ENCODE measurements at places on chromosomes 11 and 22.

- DNase-seq, result no peak
These were observed 47.8 kb downstream of the ARHGAP42 start for GRCh38 chr11:100734743-100735527.

DNA sequence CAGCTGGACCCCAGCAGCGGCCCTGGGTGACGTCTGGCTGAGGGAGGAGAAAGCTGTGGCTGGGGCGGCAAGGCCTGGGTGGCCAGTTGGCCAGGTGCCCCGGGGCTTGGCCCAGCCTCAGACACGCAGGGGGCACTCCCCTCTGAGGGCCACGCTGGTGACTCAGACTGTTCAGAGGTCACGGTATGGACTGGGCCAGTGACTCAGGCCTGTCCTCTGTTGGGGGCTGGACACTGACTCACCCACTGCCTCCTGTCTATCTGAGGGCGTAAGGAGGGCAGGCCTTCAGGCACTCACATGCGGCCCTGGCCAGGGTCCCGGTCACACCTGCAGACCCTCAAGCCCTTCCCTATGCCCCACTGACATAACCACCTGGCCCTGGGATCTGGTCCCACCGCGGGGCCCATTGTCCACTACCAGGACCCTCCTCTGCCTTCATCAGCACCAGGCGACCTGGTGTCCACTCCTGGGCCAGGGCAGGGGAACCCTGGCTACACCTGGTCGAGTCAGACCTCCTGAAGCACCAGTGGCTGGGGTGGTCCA lies 3.7 kb upstream of the MUC5AC start:
- no peak for DNase-seq

GRCh38 chr22:22702237-22703202 lies 58.1 kb downstream of the GGTLC2 start:
- DNase-seq, result no peak

DNA sequence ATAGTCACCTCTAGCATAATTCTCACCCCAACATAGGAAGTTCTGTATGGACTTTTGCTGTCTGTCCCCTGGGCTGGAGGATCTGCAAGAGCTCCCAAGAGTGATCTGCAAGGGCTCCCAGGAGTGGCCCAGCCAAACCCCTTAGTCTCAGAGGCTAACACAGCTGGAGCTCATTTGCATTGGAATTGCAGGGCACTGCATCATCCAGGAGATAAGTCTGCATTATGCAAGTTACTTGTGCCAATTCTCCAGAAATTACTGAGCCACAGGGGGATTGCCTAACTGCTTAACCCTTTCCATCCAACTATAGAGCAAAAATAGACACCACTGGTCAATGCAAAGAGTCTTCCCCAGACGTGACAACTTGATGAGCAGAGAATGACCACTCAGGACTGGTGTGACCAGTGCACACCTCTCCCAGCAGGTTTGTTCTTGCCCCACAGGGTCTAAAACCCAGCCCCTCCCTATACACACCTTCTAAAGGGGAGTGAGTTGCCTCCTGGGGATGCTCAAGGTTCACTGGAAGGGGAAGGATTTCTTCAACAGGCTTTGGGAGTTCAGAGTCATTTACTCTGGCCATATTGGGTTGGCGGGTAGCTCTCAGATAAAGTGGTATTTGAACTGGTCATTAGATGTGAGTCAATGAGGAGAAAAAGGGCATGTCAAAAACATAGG lies 38.4 kb downstream of the POU2AF3 start:
- no peak for DNase-seq

DNA sequence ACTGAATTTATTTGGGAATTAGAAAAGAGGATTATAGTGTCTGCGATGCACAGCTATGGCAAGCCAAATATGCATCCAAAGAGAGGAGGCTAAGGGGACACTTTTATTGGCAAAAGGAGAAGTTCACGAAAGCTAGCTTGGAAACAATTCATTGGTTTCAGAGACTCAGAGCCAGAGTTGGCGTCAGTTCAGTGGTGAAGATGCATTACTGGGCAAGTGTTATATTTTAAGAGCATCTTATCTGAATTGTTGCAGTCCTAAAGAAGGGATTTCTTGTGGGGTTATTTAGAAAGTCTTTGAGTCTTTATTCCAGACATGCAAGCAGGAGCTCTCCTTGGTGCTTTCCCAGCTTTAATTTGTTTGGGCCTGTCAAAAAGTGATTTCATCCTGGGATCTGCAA lies 15.0 kb downstream of the CLDN5 start:
- DNase-seq, result no peak

DNA sequence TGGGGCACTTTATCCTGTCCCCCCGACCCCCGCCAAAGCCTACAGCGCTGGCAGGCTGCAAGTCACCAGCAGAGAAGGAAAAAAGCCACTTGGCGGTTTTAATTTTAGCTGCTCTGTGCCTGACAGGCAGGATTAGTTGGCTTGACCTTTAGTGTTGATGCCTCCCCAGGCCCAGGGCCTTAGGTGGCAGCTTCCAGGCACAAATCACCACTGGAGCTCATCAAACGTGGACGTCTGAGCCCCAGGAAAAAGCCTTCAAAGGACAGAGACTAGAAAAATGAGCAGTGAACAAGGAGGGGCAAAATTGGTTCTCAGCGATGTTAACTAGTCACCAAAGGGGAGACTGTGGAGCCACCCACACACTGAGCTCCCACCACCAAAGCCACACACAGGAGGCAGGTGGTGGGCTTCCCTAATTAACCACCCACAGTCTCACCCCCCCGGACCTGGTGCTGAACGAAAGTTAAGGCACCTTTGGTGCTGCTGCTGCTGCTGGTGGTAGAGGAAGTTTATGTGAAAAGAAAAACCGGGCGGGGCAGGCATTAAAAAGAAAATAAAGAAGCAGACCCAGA lies 4.4 kb upstream of the PYGM start:
- DNase-seq, result peak; percentile 53

DNA sequence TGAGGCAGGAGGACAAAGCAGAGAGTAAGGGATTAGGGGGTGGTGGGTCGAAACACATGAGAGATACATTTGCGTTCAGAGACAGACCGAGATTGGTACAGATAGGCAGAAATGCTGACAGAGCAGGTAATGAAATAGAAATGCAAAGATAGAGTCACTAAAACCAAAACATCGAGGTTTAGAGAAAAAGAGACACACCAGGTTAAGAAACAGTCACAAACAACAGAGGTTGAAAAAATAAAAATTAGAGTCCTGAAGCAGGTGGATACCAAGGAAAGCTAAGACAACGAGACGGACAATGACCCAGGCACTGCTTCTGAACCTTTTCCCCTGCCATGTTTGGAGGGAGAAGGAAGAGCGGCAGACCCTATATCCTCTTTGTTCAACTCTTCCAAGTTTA lies 1.2 kb upstream of the MAPK1 start:
- DNase-seq, result no peak

DNA sequence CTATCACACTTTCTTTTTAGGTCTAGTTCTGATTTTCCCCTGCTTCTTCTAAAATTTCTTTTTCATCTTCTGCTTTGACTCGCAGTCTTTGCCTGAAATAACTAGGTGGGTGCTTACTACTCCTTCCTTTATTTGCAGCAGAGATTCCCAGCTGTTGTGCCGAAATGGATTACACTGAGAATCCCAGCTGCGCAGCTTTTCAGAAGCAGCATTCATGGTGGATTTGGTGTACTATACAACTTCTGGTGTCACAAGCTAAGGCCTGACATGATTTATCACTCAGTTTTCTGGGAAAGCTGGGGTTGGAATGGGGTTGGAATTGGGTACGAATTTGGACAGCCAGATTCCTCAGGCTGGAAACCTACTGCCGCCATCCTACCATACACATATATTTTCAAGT lies 6.0 kb upstream of the XKR3 start:
- DNase-seq, result no peak

- DNase-seq, result no peak
These were observed 17.6 kb downstream of the TTC12 start for GRCh38 chr11:113332023-113332422.

- no peak for DNase-seq
These were observed 1.0 kb downstream of the CTSD start for GRCh38 chr11:1762537-1763302.

DNA sequence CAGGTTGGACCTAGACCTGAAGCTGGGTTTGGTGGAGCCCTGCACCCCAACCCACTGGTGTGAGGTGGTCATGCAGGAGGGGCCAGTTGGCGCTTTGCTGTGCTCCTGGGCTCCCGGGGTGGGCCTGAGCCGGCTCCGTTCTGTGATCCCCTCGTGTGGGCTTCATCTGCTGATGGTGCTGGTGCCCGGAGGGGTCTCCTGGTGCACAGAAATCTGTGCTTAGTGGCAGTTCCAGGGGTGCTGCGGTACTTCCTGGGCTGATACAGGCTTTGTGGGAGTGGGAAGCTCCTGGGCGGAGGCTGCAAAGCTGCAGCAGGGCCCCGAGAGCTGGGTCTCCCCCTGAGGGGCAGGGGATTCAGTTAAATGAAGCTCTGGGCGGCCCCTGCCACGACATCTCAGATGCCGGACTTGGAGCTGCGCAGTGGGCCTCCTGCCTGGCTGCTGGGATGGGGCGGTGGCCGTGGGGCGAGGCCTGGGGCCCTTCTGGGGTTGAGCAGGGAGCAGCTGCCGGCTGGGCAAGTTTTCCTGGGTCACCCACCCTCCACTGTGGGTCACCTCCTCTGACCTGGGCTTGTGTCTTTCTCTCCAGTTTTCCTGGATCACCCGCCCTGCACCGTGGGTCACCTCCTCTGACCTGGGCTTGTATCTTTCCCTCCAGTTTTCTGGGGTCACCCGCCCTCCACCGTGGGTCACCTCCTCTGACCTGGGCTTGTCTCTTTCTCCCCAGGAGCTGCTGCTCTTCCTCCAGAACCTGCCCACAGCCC lies 410.5 kb downstream of the TBC1D22A start:
- DNase-seq, result no peak

GRCh38 chr11:68093565-68093964 lies 27.6 kb downstream of the CHKA start:
- DNase-seq, result no peak

- no peak for DNase-seq
These were observed 21.6 kb upstream of the KCNQ1OT1 start for GRCh38 chr11:2721210-2721916.

DNA sequence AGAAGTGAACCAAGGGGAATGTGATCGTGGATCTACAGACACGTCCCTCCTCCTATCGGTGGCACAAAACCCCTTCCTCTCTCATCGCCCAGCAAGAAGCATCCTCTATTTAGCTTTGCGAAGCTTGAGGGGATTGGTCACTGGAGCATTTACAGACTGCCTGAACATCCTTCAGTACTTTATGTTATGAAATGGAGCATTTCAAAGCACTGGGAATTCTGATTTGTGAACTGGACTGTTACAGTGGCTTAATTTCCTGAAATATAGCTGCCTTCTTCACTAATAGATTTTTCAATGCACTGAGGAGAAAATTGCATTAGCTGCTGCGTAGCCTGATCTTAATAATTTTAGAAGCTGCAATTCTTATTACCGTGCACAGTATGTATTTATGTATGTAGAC lies 344.5 kb downstream of the LARGE1 start:
- DNase-seq, result no peak

DNA sequence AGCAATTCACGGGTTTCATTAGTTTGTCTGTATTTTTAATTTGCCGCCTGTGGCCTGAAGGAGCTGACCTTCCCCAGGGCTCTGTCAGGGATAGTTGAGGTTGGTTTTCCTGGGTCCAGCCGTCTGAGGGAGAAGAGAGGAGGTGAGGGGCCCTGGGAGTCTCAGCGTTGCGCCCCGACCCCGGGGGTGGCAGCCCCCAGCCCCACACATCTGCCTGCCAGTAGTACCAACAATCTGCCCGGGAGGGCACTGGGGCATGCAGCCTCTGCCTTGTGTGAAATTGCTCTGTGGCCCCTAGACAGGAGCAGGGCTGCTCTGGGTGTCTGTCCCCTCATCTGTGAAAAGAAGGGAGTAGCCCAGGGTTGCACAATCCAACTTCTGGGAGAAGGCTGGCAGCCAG lies 6.6 kb downstream of the B3GAT1 start:
- DNase-seq, result no peak

DNA sequence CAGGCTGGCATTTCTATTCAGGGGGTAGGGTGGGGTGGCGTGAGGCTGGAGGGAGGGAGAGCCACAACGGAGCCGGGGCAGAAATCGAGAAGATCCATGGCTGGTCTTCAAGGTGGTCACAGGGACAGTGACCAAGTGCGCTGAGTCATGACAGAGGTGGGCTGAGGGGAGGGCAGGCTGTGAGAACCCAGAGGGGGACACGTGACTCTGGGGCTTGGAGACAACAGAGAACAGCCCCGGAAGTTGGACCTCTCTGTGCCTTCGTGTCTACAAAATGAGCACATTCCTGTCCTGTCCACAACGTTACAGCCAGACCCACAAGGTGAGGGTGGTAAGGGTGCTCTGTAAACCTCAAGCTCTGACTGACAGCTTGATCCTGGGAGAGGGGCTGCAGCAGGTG lies 35.1 kb upstream of the ARFGAP3 start:
- DNase-seq, result no peak

- peak; percentile 47 for DNase-seq
These were observed 39.3 kb upstream of the CELSR1 start for GRCh38 chr22:46576556-46577367.

DNA sequence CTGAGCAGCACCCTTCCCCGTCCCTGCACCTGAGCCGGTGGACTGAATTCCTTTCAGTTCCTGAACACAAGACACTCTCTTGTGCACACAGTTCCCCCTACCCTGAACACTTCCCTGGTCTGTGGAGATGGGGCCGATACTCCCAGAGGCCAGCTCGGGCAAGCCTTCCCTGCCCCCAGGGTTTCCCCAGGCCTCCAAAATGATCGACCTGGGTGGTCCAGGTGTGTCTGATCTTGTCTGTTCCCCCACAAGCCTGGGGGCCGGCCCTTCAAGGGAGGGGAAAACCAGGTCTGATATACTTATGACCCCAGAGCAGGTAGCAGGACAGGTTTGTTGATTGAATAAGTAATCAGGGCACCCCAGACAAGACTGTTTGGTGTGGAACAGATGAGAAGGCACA lies 40.7 kb upstream of the KLHL35 start:
- no peak for DNase-seq

DNA sequence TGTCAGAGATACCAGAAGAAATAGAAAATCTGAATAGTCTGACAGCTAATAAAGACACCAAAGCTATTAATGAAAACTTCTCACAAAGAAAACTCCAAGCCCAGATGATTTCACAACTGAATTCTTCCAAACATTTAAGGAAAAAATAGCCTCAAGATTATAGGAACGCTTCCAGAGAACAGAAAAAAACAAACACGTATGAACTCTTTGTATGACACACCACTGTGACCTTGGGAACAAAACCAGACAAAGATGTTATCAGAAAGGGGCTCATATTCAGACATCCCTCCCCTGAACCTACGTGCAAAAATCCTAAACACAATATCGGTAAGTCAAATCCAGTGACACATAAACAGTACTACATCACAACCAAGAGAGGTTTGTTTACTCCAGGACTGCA lies 23.5 kb downstream of the CERK start:
- no peak for DNase-seq

DNA sequence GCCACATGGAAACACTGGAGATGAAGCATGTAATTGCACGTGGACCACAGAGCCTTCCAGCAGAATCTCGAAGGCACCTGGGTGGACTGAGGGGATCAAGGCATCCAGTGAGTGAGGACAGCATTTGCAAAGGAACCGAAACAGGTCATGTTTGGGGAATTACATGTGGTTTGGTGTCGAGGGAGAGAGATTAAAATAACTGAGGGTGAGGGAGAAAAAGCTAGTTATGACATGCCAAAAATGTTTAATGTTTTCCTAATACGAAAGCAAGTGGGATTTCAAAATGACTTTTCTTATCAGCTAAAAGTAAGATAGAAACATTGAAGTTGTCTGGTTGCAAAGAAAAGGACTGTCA lies 157.1 kb downstream of the BLID start:
- DNase-seq, result no peak

- no peak for DNase-seq
These were observed 15.1 kb upstream of the CYTH4 start for GRCh38 chr22:37267135-37267587.

Measured in activated CD8-positive, alpha-beta memory T cell treated with anti-CD3 and anti-CD28 coated beads for 4 hours (primary cell).